Stomach (tissue), 19 donors: ENCODE measurements at places on chromosomes 5 and 9. TPM values are rescaled to one million over a fixed set of nuclear protein-coding genes. Genes with fewer than 3 reads are reported as not detected.

Gene IFNA13
- polyA plus RNA-seq: not detected

Gene EIF4E1B
- polyA plus RNA-seq: not detected

Gene GPR151
- polyA plus RNA-seq: not detected

Gene TBC1D2
- 6.4 TPM for polyA plus RNA-seq

Gene PTAR1
- polyA plus RNA-seq: 5.7 TPM

Gene IL6ST
- polyA plus RNA-seq: 22.4 TPM

Gene PHYHD1
- polyA plus RNA-seq: 43.9 TPM

Gene GPX3
- polyA plus RNA-seq: 360 TPM

Gene RNF180
- polyA plus RNA-seq: 2.4 TPM

Gene SLC25A2
- not detected for polyA plus RNA-seq
